Stimulated activated CD4-positive, alpha-beta T cell treated with anti-CD3 and anti-CD28 coated beads, TNF-alpha, amount 100 ng/mL, for 1 hour (primary cell): ENCODE measurements at places on chromosomes 16 and 17.

- no peak for DNase-seq
These were observed 79.3 kb downstream of the EMP2 start for GRCh38 chr16:10501016-10501607.

GRCh38 chr17:50279181-50279526, 4.9 kb downstream of the TMEM92 start:
- no peak for DNase-seq

GRCh38 chr16:19767497-19767896, 49.4 kb downstream of the IQCK start:
- no peak for DNase-seq

- DNase-seq, result no peak
These were observed 12.0 kb downstream of the HS3ST6 start for GRCh38 chr16:1906055-1906845.

- no peak for DNase-seq
These were observed 17.2 kb downstream of the PSMD11 start for GRCh38 chr17:32461498-32461852.

- DNase-seq, result no peak
These were observed 126.3 kb upstream of the HSBP1 start for GRCh38 chr16:83681381-83681956.
